ENCODE measurements at places on chromosomes 16 and 17. TPM values are rescaled to one million over a fixed set of nuclear protein-coding genes. Genes with fewer than 3 reads are reported as not detected.

DNA sequence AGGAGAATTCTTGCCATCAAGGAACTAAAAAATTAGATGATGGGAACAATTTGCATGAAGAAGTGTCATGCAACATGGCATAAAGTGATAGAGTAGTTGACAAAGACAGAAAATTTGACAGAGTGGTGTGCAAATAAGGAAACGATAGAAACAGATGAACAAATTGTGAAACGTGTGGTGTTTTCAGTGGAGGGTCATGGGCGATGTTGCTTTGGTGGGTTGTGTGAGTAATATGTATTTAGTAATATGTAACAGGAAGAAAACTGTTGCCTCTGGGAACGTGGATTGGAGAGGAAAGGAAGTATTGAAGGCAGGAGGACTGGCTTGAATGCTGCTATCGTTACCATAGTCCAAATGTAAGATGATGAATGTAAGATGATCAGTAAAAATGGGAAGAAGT is 3.6 kb downstream of the COX10 start:
- no peak for DNase-seq

Gene HYDIN
- 1.4 TPM for total RNA-seq

DNA sequence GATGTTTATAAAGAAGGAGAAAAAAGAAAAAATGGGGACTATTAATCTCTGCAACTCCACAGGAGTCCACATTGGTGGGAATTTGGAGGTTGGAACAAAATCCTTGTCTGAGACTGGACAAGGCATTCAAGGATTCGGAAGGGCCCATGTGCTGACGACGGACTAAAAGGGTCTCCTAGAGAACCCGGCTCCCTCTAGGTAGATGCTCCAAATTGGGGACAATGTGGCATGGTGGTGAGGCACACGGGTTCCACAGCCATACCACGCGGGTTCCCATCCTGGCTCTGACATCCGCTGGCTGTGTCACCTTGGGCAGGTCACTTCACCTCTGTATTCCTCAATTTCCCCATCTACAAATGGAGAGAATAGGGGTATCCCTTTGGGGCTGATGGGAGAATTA is 227.4 kb downstream of the C16orf78 start:
- no peak for DNase-seq

- peak; percentile 33 for DNase-seq
Measured at GRCh38 chr17:17063546-17064122, 21.4 kb downstream of the MPRIP start.

DNA sequence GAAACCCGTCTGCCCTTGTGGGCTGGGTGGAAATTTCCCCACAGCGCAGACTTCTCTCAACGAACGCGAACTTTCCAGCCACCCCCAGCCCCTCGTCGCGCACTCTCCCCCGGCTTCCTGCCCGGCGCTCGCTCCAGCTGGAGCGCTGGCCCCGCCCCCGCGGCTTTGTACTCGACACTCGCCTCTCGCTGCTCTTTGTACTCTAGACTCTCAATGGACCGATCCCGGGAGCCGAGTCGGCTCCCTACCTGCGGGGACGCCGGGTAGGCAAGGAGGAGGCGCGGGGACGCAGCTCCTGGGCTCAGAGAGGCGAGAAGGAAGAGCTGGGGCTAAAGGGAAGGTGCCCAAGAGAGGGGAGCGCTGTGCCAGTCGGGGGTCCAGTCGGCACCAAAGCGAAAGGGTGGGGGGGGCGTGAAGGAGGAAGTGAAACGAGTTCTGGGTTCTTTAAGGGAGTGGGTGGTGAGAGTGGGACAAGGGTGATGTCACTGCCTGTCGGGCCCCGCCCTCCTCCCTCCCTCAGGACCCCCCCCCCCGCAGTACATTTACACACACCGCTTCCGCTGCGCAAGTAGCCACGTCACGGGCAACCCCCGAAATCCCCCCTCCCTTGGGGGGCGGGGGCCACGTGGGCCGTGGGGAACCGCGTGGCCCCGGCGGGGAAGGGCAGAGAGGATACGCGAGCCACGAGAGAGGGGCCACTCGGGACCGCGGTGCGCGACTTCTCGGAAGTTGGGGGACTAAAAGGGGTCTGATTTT is 9.7 kb downstream of the KDM6B start:
- peak; percentile 91 for DNase-seq

Gene TEX19
- not detected for total RNA-seq
